ENCODE measurements at places on chromosomes 2 and 18.

DNA sequence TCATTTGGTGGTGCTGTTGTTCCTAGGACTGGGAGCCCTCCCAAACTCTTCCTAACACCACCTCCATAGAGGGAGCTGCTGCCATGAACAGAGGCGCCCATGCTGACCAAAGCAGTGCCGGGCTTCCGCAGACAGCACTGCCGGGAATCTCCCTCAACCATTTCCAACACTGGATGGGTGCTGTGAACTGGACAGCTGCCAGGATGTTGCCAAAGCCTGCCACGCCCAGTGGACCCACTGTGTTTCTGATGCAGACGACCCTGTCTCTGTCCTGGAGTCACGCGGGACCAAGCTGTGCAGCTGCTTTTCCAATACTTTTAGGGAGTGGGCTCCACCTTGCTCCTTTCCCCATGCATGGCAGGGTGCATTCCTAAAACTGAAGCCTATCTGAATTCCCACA is 16.9 kb upstream of the GNAL start:
- no peak for DNase-seq

DNA sequence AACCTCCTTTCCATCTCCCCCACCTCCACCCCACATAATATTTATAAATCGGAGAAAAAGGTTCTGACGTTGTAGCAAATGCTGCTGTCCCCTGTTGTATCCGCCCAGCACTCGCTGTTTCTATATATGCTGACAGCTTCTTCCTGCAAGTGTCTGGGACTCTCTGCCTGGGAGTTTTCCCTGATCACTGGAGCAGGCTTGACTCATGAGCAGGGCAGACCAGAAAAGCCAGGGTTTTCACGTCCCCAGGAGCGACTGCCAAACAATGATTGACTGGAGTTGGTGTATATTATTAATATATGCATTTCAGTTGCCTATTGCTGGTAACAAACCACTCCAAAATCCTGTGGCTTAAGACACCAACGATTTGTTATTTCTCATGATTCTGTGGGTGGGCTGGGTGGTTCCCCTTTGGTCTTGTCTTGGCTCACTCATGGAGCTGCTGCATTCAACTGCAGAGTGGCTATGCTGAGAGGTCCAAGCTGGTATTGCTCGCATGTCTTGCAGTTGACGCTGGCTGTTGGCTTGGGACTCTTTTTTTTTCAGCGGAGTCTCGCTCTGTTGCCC is 21.2 kb upstream of the ASXL2 start:
- no peak for DNase-seq

GRCh38 chr2:111884592-111884964 is 585 bp upstream of the ANAPC1 start:
- DNase-seq: no peak

DNA sequence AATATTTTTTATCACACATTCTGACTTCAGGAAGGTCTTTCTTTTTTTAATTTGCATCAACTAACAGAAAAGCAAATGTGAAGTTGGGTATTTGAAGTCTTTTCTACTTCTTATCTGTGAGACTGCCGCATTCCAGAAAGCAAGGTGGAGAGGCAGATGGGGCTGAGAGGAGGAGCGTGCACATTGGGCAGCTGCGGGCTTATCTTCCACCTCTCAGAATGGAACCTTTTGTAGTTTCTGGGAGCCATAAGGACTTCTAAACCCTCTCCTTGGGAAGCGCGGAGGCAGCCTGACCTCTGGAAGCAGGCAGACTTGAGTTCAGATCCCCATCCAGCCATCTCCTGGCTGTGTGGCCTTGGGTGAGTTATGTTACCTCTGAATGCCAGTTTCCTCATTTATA is 3.9 kb downstream of the MAPRE3 start:
- DNase-seq: no peak

DNA sequence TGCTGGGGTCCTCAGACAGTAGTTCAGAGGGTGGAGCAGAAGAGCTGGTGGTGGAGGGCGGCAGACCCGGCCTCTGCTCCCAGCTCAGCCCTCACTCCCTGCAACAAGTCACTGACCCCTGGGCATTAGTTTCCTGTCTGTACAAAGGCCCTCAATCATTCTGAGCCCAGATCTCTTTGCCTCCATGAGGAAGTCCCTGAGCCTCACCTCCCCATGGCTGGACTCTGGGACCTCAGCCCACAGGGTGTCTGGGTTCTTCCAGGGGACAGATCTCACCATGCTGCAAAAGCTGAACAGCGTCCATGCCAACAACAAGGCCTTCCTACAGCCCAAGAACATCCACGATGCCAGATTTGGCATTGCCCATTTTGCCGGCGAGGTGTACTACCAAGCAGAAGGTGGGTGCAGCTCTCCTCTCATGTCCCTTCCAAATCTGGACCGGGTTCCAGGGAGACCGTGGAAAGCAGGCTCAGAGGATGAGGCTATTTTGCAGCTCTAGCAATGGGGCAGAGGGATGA is 49.1 kb downstream of the MYO7B start:
- DNase-seq: no peak

GRCh38 chr18:62778976-62779869 is 63.9 kb downstream of the PHLPP1 start:
- DNase-seq: no peak

- DNase-seq: no peak
Measured at GRCh38 chr2:63692002-63692606, 103.3 kb downstream of the MDH1 start.

GRCh38 chr18:64002581-64002980 is 32.7 kb downstream of the SERPINB8 start:
- no peak for DNase-seq

DNA sequence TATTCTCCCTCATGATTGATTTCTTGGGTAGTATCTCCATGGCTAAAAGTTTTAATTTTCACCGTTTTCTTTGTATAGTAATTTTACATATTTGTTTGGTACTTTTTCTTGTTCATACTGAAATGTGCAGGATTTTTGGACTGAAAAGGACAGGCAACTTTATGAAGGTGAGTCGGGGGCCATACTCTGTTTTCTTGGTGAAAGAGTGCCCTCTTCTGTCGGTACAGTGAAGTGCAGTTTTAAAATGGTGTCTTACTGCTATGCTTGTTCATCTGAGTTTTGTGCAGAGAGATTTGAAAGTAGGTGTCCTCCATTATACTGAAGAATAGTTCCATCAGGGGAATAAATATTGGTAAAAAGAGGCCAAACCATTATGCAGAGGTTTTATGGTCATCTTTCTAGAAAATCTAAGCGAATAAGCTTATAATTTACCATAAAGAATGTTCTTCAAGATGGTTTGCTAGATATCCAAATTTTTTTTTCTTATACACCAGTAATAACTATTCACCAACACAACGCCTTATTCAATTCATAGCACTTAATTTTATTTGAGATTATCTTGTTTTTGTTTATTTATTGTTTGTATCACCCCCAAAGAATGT is 8.7 kb upstream of the SERPINB13 start:
- DNase-seq: no peak

DNA sequence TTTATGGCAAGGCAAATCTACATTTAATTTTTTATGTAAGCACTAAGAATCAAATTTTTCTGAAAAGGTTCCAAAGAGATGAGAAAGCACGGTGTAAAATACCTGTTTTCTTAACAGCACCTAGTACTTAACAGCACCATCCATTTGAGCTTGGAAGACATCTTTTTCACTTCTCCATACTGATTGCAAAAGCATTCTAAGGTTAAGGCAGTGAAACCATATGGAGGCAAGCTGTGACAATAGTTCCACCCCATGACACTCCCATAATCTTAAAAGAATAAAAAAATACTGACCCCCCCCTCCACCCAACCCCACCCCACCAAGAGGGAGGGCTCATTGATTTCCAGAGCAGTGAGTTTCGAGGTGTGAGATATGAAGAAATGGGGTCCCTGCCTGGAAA is 60.6 kb downstream of the ZCCHC2 start:
- no peak for DNase-seq

- no peak for DNase-seq
Measured at GRCh38 chr2:108384662-108385393, 7.1 kb downstream of the SULT1C4 start.

GRCh38 chr2:233402346-233402745 is 48.1 kb downstream of the DGKD start:
- DNase-seq: no peak

DNA sequence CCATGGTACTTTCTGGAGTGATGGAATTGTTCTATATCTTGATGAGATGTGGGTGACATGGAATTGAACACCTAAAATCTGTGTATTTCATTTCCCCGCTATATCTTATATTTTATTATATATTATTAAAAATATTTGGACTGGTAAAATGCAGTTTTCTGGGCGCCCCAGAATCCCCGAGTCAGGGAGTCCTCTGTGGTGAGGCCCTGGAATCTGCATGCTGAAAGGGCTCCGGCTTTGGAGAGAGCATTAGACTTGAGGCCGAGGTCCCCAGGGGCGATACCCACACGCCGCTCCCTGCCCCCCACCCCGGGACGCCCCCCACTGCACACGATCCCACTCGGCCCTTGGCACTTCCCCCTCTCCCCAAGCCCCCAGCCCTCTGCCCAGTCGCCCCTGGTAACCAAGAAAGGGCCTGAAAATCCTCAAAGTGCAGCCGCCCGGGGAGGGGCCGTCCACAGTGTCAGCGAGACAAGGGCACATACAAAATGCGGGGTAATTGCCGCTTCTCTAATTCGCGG is 126.0 kb downstream of the ZFP36L2 start:
- DNase-seq: no peak

DNA sequence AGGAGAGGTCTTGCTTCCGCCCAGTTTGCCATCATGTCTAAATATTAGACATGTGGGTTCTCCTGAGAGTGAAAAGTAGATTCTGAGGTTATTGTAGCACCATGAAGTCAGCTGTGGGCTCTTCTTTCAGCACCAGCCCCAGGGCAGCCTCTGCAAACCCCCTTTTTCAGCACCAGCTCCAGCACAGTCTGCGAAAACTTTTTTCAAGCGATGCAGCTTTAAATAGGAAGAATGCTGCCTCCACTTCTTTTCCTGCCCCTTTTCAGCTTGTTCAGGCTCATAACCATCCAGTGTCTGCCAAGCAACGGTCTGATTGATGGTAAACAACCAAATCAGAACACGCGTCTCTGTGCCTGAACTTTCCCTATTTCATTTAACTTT is at the start of gene COL5A2:
Gene COL5A2, minus strand, starts transcription at position 192 of the 381 bp plus-strand sequence. Its CDS starts 157 bp downstream, at position 35.
- DNase-seq: no peak

- no peak for DNase-seq
Measured at GRCh38 chr2:128280901-128281321, 37.8 kb downstream of the HS6ST1 start.

DNA sequence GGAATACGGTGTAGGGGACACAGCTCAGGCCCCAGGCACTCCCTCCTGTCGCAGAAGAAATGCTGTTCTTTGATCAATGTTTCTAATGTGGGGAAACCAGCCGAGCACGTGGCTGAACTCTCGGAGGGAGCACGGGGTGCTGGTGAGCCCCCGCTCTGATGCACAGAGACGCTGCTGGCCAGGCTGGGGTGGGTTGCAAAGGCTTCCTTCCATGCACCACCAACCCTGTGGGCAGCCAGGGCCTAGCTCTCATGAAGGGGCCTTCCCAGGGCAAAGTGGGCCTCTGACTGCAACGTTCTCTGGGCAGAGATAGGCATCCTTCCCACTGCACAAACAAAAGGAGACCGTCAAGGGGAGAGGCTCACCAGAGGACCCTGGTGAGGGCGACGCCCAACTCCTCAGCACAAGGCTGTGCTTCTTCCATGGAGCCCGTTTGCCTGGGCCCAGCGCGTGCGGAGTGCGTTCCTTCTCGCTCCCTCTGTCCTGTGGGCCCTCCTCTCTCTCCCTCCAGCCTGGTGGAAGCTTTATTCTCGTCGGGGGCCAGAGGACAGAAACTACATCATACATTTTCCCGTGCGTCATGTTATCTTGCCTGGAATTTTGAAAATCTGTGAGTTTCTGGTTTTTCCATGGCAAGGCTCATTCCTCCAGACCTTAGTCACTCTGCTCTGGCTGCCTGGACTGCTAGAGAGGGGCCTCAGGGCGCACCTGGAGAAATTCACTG is 61.1 kb upstream of the SP3 start:
- no peak for DNase-seq

- DNase-seq: no peak
Measured at GRCh38 chr2:239723486-239724193, 301.5 kb downstream of the NDUFA10 start.

DNA sequence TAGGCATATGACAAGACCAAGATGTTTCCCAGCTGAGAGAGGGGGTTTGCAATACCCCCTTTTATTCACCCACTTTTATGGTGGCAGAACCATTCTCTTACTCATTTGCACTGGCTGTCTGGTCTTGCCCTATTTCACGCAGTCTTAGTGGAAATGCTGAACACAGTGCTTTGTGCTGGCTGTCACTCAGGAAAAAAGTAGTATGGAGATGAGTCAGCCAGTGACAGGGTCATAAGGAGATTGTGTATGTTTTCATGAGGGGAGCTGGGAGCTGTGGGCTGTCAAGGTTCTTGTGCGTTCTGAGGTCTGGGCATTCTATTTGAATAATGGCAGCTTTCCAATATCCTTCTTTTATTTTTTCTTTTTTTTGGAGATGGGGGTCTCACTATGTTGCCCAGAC is 10.9 kb upstream of the CNRIP1 start:
- no peak for DNase-seq

- no peak for DNase-seq
Measured at GRCh38 chr2:9967053-9967775, 15.7 kb downstream of the GRHL1 start.

DNA sequence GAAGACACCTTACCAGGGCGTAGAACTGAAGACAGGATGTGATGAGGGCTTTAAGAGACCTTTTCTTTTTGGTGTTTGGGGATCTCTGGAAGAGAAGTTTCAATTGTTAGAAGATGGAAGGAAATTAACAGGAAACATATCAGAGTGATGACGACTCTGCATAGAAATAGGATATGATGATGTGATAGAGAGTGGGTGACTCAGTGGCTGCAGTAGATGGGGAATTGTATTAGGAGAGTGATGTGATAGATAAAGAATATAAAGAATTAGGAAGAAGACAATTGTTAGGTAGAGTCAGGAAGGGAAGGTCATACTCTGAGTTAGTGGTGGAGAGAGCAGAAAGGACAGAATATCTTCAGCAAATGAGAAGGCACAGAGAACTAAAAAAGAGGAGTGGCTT is 593.9 kb downstream of the NYAP2 start:
- DNase-seq: no peak
